ENCODE measurements at places on chromosomes 12 and 14. TPM values are rescaled to one million over a fixed set of nuclear protein-coding genes. Genes with fewer than 3 reads are reported as not detected.

The SLC6A15 gene
- not detected for total RNA-seq

DNA sequence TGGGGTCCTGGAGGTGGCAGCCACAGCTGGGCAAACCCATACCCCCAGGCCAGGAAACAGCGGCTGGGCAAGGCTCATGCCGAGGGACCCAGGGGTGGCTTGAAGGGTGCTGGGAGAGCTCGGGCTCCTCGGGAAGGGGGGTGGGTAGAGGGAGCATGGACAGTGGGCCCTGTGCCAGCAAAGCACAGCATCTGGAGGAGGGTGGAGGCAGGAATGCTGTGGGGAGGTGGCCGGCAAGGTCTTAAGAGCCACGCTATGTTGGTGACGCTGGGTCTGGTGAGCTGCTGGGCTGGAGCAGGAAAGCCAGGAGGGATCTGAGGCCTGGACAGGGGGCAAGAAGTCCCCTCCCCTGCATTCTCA lies 48.2 kb upstream of the DLK1 start:
- H3K4me3 ChIP-seq: no peak overlapping the region
- no peaks in the 10 kb centered on the region for H3K27me3 ChIP-seq
- DNase-seq: no peak
- no peak overlapping the region for H3K27ac ChIP-seq

GRCh38 chr12:51953864-51954263 lies 2.4 kb downstream of the ACVR1B start:
- no peak overlapping the region for H3K27ac ChIP-seq
- H3K4me3 ChIP-seq: no peak overlapping the region
- no peaks in the 10 kb centered on the region for H3K27me3 ChIP-seq
- no peak for DNase-seq
- H3K36me3 ChIP-seq: no peaks in the 10 kb centered on the region

- H3K27me3 ChIP-seq: no peaks in the 10 kb centered on the region
- peak; percentile 67 for DNase-seq
- no peaks in the 10 kb centered on the region for H3K4me1 ChIP-seq
Measured at GRCh38 chr12:54622463-54623183, 12.1 kb downstream of the LACRT start.

- no peak overlapping the region for H3K27ac ChIP-seq
- H3K4me3 ChIP-seq: no peak overlapping the region
- no peaks in the 10 kb centered on the region for H3K27me3 ChIP-seq
Measured at GRCh38 chr14:104370256-104370870, 209.2 kb upstream of the C14orf180 start.

The CPNE6 gene
- 0.04 TPM for total RNA-seq

- H3K4me1 ChIP-seq: no peaks in the 10 kb centered on the region
- no peak for DNase-seq
- H3K27ac ChIP-seq: no peak overlapping the region
- no peaks in the 10 kb centered on the region for H3K27me3 ChIP-seq
- no peaks in the 10 kb centered on the region for H3K36me3 ChIP-seq
Measured at GRCh38 chr14:72616811-72617210, 277.1 kb downstream of the DPF3 start.

DNA sequence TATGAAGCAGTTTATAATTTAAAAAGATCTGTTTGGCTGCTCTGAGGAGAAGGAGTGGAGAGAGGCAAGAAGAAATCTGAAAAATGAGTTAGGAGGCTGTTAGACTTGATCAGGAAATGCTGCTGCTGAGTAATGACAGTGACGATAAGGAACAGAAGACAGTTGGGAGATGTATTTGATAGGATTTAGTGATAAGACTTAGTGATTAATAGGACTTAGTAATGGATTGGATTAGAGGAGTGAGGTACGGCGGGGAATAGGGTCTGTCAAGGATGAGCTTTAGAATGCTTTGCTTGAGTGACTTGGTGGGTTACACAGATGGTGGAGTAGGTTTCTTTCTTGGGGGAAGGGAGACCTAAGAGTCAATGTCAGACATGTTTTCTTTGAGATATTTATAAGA lies 31.7 kb downstream of the UNC79 start:
- H3K36me3 ChIP-seq: no peaks in the 10 kb centered on the region
- H3K4me3 ChIP-seq: no peak overlapping the region
- no peaks in the 10 kb centered on the region for H3K27me3 ChIP-seq
- DNase-seq: no peak
- no peaks in the 10 kb centered on the region for H3K4me1 ChIP-seq
- H3K27ac ChIP-seq: no peak overlapping the region

- H3K36me3 ChIP-seq: no peaks in the 10 kb centered on the region
- DNase-seq: peak; percentile 80
- H3K27me3 ChIP-seq: no peaks in the 10 kb centered on the region
- H3K4me1 ChIP-seq: no peaks in the 10 kb centered on the region
- H3K27ac ChIP-seq: no peak overlapping the region
Measured at GRCh38 chr14:104870368-104871144, 5.5 kb downstream of the CEP170B start.

DNA sequence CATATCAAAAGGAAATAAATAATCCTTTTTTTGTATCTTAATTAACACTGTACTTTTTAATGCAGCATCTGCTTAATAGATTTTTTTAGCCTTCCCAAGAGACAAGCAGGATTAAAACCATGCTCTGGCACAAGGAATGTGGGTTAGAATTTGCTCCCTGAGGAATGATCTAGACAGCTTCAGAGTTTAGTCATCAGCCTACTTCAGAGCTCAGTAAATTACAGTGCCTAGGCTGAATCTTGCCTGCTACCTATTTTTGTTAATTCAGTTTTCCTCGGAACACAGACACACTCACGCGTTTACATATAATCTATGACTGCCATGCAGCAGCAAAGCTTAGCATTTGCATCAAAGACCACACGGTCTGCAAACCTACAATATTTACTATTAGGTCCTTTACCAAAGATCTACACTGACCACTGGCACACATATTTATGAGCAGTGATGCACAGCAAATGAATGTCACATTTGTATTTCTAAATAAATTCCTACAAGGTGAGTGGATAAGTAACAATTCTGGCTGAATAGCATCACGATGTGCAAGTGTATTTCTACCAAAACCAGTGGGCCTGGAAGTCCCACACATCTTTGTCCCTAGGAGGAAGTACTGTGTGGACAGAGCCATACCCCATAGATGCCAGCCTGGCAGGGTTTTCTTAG lies 309.8 kb upstream of the TMEM132C start:
- DNase-seq: no peak
- no peak overlapping the region for H3K4me3 ChIP-seq
- no peaks in the 10 kb centered on the region for H3K4me1 ChIP-seq
- no peaks in the 10 kb centered on the region for H3K27me3 ChIP-seq

The TROAP gene
- total RNA-seq: 58.2 TPM

The NELL2 gene
- 207 TPM for total RNA-seq

- H3K4me3 ChIP-seq: no peak overlapping the region
- DNase-seq: peak; percentile 66
- no peaks in the 10 kb centered on the region for H3K36me3 ChIP-seq
- H3K27me3 ChIP-seq: no peaks in the 10 kb centered on the region
- no peaks in the 10 kb centered on the region for H3K4me1 ChIP-seq
- H3K27ac ChIP-seq: no peak overlapping the region
Measured at GRCh38 chr12:114166362-114166761, 200.2 kb upstream of the RBM19 start.

DNA sequence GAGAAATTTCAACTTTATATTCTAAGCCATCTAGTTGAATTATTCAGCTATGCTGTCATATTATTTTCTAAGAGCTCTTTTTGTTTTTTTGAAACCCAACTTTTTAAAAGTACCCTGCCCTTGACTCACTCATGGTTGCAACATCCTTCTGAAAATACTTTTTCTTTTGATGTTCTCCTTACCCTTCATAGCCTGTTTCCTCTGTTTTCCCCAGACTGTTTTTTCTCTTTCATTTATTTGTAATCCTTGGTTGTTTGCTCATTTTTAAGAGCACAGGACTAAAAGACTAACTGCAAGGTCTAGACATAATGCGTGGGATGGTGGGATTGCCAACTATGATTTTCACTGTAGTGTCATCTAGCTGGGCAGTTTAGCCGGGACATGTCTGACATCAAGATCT lies 21.2 kb upstream of the CDKL1 start:
- H3K27ac ChIP-seq: no peak overlapping the region
- no peak overlapping the region for H3K4me3 ChIP-seq
- DNase-seq: no peak

- 0 out of 2 replicates have a peak, but pooled peaks cover 3% of the 10 kb centered on the region for H3K27me3 ChIP-seq
- no peak overlapping the region for H3K4me3 ChIP-seq
- no peaks in the 10 kb centered on the region for H3K36me3 ChIP-seq
- no peak overlapping the region for H3K27ac ChIP-seq
Measured at GRCh38 chr14:63228217-63228616, 24.0 kb downstream of the RHOJ start.

DNA sequence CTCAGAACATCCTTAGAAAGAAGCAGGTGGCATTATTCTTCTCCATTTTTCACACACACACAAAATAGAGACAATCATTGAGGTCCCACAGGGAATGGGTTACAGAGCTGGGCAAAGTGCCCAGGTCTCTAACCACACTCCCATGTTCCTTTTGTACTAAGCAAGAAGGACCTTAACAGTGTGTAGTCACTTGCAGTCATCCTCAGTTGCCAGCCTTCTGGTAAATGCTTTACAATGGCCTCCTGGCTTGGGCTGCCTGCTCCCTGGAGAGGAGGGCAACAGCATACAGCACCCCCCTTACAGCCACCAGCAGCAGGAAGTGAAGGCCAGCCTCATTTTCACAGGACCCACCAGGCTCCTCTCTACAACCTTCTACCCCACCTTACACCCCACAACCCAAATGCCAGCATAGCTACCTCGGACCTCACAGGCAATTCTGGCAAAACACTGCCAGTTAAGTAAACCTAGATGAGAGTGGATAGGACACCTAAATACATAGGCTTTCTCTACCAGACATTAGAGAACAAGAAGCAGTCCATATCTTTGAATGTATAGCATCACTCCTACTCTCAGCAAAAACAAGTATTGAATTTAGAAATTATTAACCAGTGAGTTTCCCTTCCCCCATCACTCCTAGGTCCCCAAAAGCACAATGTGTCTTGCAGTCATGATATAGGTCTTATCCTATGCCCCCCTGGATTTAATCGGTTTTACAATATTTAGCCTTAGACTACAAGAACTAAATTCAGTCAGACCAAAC lies 88.1 kb downstream of the PPP2R5E start:
- H3K4me3 ChIP-seq: no peak overlapping the region
- peak overlapping the region; percentile 63 for H3K27ac ChIP-seq
- peaks cover 30% of the 10 kb centered on the region for H3K4me1 ChIP-seq
- H3K36me3 ChIP-seq: peaks cover 13% of the 10 kb centered on the region

The AQP6 gene
- total RNA-seq: 0.79 TPM

DNA sequence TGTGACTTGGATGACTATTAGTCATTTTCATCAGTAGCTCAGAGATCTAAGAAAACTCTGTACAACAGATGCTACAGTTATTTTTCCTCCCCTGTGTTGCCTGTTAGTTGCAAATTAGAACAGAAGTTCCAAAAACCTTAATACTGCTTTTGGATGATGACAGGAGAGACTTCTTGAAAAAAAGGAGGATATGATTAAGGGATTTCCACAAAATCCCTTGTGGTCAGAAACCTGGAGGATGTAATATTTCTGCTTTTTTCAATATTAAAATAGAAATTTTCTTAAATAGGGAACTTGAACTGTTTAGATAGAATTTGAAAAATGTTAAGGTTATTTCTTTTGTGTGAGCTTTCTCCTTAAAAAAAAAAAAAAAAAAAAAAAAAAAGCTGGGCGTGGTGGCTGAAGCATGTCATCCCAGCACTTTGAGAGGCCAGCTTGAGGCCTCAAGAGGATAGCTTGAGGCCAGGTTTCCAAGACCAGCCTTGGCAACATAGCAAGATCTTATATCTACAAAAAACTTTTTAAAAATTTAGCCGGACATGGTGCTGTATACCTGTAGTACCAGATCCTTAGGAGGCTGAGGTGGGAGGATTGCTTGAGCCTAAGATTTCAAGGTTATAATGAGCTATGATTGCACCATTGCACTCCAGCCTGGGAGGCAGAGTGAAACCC lies 14.1 kb downstream of the CMAS start:
- H3K4me1 ChIP-seq: no peaks in the 10 kb centered on the region
- H3K36me3 ChIP-seq: peaks cover 52% of the 10 kb centered on the region
- no peaks in the 10 kb centered on the region for H3K27me3 ChIP-seq
- DNase-seq: no peak
- no peak overlapping the region for H3K27ac ChIP-seq
- no peak overlapping the region for H3K4me3 ChIP-seq

DNA sequence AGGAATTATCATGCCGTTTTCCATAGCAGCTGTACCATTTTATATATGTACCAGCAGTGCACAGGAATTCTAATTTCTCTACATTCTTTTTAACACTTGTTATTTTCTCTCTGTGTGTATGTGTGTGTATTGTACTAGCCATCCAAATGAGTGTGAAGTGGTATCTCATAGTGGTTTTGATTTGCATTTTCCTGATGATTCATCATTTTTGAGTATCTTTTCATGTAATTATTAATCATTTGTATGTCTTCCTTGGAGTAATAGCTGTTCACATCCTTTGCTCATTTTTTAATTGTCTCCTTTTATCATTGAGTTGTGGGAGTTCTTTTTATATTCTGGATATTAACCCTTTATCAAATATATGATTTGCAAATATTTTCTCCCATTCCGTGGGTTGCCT lies 95.6 kb upstream of the MANSC4 start:
- H3K4me1 ChIP-seq: no peaks in the 10 kb centered on the region
- no peak overlapping the region for H3K4me3 ChIP-seq
- H3K27me3 ChIP-seq: no peaks in the 10 kb centered on the region
- no peaks in the 10 kb centered on the region for H3K36me3 ChIP-seq
- no peak for DNase-seq
- no peak overlapping the region for H3K27ac ChIP-seq

DNA sequence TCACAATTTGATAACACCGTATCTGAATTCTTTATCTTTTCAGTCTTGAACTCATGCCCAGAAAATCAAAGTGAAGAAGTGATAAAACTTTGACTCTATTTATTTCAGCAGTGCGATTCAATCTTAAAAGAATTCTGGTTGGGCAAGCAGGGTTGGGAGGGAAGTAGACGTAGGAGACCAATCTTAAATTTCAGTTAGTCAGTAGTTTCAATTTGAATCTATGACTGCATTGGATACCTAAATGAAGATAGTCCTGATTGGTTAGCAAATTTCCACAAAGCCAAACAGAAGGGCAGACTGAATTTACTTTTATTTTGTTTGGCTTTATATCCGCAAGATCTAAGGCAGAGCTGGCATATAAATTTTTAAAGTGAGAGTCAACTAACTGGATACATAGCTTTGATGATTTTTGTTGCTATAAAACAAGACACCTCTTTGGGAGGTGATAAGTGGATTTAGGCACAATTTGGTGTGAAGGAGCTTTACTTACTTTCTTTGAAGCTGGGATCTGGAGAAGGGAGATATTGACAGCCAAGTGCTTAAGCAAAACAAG lies 2.6 kb downstream of the ACSS3 start:
- DNase-seq: no peak
- H3K36me3 ChIP-seq: no peaks in the 10 kb centered on the region
- H3K4me3 ChIP-seq: no peak overlapping the region

The PMCH gene
- total RNA-seq: not detected

The EIF2S3B gene
- 1.0 TPM for total RNA-seq

The KRT71 gene
- not detected for total RNA-seq

The HVCN1 gene
- 11.5 TPM for total RNA-seq
